Fibroblast of the aortic adventitia (primary cell): ENCODE measurements at places on chromosomes 6 and 20. TPM values are rescaled to one million over a fixed set of nuclear protein-coding genes. Genes with fewer than 3 reads are reported as not detected.

GRCh38 chr6:29537714-29538403 is 21.7 kb downstream of the UBD start:
- DNase-seq = no peak

Gene CCN5
- 67.9 and 266 TPM in 2 replicates for total RNA-seq

- no peak for DNase-seq
Measured at GRCh38 chr6:155075930-155076695, 81.0 kb downstream of the TIAM2 start.

Gene ANKRD66
- total RNA-seq = not detected in 2 replicates

Gene GRM4
- total RNA-seq = 0.08 TPM in 1 of 2 replicates, not detected in the other

GRCh38 chr6:14856177-14856576 is 389.7 kb upstream of the JARID2 start:
- DNase-seq = no peak

- no peak for DNase-seq
Measured at GRCh38 chr6:34566830-34567546, 10.9 kb upstream of the SPDEF start.

DNA sequence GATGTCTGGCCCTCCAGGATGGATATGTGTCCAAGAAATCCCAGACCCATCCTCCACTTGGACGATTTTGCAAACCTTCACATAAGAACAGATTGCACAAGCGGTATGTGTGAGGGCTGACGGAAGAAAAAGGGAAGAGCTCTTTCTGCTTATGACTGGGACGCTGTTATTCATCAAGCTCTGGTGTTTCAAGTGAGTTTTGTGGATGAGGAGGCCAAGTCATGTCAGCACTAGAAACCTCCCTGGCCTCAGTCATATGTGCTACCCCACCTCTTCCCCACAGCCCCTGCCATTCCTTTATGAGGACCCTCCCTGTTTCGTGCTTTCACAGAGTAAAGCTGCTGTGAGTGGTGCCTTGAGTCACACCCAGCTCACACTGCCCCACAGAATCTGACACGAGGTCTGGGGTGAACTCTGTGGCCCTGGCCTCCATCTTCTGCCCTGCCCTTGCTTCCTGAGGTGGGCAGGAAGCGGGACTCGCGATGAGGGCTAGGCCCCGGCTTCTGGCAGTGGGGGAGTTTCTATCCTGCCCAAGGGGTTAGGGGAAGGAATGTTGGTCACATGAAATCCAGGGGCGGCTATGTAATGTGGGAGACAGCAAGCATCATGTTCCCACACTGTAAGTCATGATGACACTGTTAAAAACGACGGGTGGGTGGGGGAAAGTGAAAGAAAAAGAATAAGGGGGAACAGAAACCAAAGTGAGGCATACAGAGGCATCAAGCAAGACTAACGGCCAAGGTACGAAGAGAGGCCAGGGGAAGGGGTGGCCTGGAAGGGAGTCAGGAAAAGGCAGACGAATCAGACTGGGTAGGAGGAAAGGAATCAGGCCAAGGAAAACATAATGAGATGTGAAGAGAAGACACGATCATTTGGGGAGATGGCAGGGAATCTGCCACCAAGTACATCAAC is 78.1 kb downstream of the PRDM1 start:
- peak; percentile 92 for DNase-seq

GRCh38 chr6:14944593-14944992 is 301.3 kb upstream of the JARID2 start:
- no peak for DNase-seq

DNA sequence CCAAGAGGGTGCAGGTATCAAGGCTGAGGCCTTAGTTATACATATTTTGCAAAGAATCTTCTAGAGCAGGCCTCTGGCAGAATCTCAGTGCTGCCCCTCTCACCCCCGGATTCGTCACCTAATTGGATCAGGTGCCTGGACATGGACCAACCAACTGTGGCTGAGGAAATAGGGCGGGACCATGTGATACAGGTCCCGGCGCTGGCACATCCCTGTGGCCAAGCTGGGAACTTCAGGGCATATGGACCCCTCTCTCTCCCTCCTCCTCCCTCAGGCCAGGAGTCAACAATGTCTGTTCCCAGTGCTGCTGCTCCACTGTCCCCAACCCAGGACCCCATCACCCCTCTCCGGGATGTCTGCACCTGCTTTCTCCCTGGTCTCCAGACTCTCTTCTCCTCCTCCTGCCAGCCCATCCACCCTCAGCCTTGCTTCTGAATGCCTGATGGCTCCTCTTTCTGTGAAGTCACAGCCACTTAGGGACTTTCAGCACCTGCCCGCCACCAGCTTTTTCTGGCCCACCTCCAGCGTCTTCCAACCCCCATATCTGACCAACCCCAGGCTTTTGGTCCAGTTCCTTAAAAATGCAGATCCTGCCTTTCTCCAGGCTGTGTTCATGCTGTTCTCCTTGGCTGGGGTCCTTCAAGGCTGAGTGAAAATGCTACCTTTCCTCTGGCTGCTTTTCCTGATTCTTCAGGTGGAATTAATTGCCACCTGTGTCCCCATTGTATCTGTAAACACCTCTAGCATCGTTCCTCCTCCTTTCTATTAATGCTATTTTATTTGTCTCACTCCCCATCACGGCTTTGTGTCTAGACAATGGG is 19.0 kb upstream of the MLN start:
- no peak for DNase-seq

Gene TTK
- total RNA-seq = 0.90 and 35.9 TPM in 2 replicates

Gene ECT2L
- total RNA-seq = under 0.01 and 3.3 TPM in 2 replicates

Gene TNFRSF6B
- total RNA-seq = 0.36 TPM in 1 of 2 replicates, not detected in the other

Gene VSX1
- not detected in 2 replicates for total RNA-seq

DNA sequence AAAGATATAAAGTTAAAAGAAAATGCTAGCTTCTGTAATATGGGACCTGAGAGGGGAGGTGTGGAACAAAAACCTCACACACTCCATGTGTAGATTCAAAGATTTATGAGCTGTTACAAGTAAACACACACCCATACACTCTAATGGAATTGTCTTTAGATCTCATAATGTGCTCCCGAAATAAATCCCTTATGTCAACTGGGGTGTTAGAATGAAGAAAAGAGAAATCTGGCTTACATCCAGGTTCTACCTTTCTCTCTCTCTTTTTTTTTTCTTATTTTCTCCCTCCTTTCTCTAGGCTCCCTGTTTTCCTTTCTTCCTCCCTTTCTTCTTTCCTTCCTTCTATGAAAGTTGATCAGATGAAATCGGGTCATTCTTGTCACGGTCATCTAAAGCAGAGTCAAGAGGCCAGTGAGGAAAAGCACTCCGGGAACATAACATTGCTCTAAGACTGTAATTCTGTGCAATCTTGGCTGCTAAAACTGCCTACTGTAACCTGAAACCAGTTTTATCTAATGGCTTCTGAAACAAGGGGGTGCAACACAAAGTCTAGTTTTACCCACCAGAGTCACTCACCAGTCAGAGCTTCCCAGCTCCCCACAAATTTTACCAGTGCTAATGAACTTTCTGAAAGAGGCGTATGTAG is 68.3 kb upstream of the BTBD3 start:
- DNase-seq = peak; percentile 42

Gene HMGN4
- total RNA-seq = 32.7 and 50.3 TPM in 2 replicates

DNA sequence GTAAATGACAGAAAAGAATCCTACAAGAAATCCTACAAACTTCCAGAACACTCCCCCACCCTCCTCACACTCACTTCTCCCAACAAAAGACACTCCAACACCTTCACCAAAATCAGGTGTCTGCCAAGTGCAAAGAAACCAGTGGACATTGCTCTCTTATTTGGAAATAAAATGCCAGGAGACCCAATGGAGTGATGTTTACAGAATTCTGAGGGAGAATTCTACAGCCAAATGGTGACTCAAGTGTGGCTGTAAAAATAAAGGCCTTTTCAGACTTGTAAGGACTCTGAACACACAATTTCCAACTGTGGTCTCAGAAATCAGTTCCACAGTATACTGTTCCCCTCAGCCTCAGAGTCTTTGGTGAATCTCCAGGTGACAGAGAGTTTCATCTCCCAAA is 109.6 kb upstream of the CARMIL1 start:
- peak; percentile 51 for DNase-seq

DNA sequence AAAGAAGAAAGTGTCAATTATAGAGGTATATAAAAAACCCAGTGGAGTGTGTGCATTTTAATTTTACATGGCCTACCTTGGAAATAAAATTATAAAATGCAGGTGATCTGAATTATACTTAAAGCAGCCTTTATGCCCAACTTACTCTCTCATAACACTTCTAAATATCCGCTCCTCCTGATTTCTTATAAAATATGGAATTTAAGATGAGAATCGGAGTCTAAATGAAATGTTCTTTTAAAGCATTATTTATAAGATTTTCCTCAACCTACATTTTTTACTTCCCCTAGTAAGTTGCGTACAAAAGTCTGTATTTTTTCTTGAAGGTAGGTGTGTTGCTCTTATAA is 3.5 kb downstream of the CITED2 start:
- DNase-seq = no peak

- peak; percentile 54 for DNase-seq
Measured at GRCh38 chr20:16803965-16804792, 56.0 kb downstream of the OTOR start.

Gene DPM1
- 52.3 and 70.8 TPM in 2 replicates for total RNA-seq

- DNase-seq = no peak
Measured at GRCh38 chr20:7214081-7214740, 446.7 kb downstream of the BMP2 start.

GRCh38 chr20:3161316-3162079 is 1.8 kb upstream of the FASTKD5 start:
- DNase-seq = no peak

DNA sequence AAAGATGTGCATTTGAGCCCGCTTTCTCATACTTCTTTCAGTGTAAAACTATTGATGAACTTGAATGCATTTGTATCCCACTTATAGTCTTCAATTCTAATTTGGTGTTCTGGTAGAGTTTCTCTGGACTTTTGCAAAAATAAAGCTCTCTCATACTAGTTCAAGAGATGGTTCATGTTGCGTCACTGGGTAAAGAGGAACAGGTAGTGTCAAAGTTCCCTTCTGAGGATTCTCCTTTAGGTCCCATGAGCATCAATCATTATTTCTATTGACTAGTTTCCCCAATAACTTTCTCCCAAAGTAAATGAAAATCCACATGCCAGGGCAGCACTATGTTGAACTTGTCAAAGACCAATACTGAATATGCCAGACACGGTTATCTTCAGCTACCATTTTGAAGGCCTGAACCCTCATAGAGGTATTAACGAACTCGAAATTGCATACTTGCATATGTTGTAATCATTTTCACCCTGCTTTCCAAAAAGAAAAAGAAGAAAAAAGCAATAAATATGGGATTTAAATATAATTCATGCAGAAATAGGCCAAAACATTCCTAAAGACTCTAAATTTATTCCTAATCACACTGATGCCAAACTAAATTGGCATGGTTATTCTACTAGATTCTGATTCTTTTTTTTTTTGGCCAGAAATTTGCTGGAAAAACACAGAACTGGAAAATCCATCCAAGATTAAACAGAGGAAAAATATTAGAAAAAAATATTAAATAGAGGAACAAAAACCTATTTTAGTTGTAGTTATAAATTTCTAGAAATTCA is 84.5 kb downstream of the SGK1 start:
- DNase-seq = no peak

Gene NRSN1
- total RNA-seq = not detected in 2 replicates

DNA sequence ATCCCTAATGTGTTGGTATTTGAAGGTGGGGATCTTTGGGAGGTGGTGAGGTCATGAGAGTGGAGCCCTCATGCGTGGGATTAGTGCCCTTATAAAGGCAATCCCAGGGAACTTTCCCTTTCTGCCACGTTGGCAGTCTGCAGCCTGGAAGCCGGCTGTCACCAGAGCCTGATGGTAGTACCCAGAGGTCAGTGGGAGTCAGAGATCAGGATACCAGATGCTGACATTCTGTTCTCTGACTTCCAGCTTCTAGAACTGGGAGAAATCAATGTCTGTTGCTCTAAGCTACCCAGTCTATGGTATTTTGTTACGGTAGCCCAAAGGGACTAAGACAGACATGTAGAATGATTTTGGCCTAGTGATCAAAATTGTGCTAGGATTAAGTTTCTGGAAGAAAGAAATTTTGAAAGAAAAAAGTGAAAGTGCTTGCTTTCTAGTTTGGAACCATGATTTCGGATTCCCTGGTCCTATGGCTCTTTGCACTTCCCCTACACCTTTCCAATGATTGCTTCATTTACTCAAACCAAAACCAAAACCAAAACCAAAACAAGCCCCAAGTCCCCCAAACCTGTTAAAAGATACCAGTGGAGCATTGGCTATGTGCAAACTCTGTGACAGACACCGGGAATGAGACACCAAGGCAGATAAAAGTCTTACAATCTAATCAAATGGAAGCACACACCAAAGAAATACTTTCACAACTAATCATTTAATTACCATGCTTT is 173.7 kb upstream of the ZNF217 start:
- DNase-seq = no peak

GRCh38 chr6:30169658-30170614 is 6.6 kb downstream of the TRIM15 start:
- DNase-seq = peak; percentile 79

- DNase-seq = no peak
Measured at GRCh38 chr6:100962466-100962865, 81.3 kb upstream of the ASCC3 start.

DNA sequence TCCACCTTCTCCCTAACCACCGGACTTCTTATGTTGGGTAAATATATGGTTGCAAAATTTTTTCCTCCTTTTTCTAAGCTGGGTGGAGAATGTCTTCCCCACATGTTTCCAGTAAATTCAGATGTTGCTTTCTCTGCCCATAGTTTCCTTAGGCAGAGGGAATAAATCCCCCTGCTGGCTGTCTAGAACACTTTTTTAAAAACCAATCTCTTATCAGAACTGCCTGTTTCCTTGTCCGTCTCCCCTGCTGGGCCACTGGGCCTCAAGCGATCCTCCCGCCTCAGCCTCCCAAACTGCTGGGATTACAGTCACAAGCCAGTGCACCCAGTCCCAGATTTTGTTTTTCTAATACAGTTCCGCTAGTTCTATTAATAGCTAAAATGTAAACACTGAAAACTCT is 9.9 kb upstream of the WFDC2 start:
- DNase-seq = peak; percentile 12

DNA sequence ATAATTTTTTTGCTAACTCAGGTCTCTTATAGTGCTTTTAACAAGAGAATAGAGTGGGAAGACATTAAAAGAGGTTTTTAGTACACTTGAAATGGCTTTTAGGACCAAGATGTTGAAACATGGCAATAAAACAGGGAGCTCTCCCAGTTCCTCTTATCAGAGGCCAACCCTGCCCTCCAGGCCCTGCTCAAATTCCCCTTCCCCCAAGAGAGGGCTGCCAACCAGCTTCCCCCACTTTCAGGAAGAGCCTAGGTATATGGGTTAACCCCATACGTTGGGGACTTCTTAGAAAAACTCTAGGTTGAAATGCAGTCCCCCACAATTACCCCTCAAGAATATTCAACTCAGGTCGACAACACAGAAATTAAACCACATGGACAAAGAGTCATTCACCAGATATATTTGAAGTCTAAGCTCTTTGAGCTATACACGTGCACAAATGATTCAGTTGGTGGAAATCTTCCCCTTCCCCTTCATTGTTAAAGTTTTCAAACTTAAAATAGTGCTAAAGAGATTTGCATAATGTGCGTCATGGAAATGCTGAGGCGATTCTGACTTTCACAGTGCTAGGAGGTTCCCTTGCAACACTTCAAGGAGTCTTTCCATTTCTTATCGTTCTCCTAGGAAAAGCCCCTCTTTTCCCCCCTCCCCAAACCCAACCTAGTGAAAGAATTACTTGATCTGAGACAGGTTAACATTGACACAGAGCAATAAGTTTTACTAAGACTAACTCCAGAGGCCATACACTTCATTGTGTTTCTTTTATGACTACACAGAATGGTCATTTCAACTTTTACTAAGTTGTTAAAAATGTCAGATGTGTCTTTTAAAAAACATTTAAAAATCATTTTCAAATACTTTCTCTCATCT is 49.8 kb upstream of the ENPP5 start:
- no peak for DNase-seq
